ENCODE measurements at places on chromosomes 11 and 22.
A peak's percentile ranks its signal among the peaks of the same experiment; 100 is the strongest.

DNA sequence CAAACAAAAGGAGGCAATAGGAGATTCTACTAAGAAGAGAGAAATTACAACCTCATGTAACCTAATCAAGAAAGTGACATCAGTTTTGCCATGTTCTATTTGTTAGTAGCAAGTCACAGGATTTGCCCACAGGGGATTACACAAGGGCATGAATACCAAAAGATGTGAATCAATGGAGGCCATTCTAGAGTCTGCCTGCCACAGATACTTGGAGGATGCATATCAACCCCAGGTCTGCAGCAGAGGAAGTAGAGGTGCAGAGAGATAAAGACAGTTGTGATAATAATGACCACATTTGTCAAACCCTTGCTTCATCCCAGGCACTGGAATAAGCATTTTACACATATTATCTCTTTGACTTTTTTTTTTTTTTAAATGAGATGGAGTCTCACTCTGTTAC lies 2.4 kb upstream of the ASCC2 start:
- no peak for DNase-seq

GRCh38 chr22:30871391-30872284 lies 96.9 kb downstream of the MORC2 start:
- no peak for DNase-seq

DNA sequence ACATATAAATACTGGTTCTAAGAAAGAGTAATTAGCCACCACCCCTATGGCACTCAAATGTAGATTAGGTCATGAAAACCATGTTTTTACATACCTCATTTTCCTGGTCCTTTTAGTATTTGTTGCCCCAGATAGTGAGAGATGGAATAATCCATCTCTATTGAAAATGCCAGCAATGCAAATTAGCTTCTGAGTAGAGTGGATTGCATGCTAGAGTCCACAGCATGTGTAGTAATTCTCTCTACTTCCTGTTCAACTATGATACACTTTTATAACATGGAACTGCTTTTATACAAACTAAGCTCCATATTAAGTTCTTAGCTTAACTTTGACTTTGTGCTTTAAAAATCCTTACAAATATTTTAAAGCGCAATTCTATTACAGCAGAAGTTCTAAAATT lies 73.2 kb downstream of the TRPC6 start:
- DNase-seq: no peak

GRCh38 chr22:22201930-22202343 lies 42.6 kb upstream of the VPREB1 start:
- DNase-seq: no peak

DNA sequence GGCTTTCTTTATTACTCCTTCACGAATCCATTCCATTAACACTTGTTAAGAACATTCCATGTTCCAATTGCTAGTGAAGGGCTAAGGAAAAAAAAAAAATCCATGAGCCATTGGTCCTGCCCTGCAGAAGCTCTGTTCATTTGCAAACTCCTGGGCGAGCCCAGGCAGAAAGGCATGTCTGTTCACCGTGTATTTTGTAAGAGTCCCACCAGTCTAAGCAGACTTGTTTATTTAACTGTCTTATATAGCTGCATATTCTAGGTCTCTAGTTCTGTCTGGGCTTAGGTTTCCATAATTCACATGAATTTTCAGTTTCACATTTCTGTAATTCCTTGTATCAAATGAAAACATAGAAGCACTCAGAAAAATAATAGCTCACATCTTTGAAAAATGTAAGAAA lies 97.4 kb upstream of the POU2AF2 start:
- DNase-seq: no peak

DNA sequence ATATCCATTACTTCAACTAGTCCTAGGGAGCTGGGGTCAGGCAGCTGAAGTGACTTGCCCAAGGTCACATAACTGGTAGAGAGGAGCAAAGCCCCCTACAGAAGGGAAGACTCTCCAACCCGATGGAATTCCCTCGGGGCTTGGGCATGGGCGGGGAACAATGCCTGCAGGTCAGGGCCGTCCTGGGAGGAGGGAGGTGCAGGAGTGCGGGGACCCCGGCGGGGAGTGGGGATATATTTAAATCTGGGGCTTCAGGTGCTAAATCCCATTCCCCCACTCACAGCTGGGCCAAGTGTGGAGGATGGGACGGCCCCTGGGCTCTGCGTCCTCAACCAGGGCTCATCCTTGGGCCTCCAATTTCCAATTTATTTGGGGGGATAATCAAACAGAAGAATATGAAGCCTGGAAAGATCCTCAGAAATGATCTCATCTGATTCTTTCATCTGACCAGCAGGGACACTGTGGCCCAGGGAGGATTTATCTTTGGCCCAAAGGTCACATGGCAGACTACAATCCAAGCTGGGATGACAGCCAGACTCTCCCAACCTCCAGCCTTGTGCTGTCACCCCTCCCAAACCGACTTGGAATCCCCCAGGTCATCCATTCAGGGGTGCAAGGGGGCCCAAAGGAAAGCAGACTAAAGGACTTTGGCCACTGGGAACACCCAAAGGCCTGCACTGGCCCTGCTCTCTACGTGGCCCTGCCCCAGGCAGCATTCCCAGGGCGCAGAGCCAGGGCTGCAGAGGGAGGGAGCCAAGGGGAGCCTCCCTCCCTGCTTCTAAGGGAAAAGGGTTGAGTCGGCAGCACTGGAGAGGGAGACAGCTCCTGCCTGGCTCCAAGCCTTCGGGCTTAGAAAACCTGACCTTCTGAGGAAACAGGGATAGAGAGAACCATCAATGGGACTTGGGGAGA lies 8.7 kb upstream of the C1QTNF6 start:
- DNase-seq: no peak

GRCh38 chr11:12281571-12282478 lies 95.5 kb upstream of the PARVA start:
- DNase-seq: peak; percentile 57

DNA sequence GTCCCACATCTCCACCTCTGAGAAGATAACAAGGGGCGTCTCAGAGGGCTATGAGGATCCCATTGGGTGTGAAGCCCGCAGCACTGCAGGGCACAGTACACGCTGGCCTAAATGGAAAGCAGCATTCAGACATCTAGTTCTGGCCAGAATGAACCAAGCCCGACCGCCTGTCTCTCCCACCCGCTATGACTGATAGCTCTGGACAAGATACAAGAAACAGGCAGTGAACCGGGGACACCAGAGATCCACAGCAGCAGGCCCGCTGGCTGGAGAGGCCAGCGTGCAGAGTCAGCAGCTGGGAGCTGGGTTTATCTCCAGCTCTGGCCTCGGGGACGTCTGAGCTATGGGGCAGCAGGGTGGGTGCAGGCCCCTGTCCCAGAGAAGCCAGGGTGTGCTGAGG lies 9.6 kb downstream of the CERK start:
- no peak for DNase-seq

GRCh38 chr11:130388607-130389205 lies 39.7 kb downstream of the ADAMTS8 start:
- no peak for DNase-seq

GRCh38 chr11:41201156-41201555 lies 258.3 kb downstream of the LRRC4C start:
- peak; percentile 3 for DNase-seq

DNA sequence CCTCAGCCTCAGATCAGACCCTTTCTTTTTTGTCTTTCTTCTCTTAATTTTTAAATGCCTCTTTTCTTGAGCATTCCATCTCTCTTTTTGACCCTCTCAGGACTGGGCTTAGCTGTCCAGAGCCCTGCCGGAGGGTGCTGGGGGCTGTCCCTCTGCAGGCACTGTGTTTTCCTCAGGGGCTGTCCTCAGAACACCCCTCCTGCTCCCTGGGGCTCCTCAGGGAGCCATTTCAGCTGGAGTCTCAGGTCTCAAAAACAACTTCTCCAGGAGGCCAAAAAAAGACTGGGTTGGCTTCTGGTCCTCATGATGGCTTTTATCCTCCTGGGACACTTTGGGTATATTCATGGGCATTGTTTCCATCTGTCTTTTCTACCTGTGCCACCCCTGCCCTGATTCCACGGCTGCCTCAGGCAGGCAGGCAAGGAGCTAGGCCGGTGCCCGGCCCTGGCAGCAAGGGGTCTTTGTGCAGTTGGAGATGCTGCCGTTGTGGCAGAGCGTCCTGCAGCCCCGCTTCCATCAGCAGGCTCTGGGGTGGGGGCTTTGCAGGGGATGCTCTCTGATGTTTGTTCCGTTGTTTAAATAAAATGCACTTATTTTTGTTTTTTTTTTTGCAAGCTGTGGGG lies 85.1 kb downstream of the CEP164 start:
- DNase-seq: no peak

DNA sequence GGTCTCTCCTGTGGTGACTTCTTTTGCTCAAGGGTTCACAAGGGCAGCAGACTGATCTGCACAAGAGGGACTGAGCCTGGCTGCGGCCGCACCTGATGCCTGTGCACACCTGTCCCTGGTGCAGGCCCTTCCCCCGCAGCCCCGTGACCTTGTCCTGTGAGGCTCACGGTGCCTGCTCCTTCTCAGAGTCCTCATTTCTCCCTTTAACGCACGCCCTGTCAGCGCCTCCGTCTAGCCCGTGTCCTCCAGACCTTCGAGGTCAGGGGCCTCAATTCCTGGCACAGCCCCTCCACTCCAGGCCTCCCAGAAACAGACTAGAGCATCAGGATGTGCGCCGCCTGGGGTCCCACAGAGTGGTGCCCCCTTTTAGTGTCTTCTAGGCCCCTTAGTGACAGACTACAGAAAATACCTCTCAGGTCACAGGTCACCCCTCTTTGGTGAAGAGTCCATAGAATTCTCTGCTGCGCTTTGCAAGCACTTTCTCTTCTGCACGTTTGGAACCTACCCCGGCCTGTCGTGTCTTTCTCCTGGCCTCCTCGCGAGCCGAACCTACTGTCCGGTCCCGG lies 1.0 kb upstream of the DRD4 start:
- DNase-seq: no peak

- DNase-seq: no peak
These were observed 4.7 kb upstream of the ARHGAP42 start for GRCh38 chr11:100682247-100682969.

GRCh38 chr11:83070731-83071566 lies 748 bp downstream of the RAB30 start:
- no peak for DNase-seq

DNA sequence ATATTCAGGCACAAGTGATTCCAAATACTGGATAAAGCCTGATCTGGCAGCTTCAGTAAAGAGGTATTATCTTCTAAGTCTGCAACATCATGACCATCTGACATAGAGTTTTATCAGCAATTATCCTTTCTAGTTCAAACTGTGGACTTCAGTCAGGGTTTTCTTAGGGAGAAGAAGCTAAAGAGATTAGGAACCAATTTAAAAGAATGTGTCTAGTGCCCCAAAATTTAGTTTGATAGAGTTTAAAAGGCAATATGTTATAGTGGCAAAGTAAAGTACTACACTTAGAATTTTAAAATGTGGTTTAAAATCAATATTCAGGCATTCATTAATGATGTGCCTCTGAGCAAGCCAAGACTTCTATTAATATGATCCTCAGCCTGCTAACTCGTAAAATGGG lies 5.4 kb downstream of the PAK1 start:
- no peak for DNase-seq

DNA sequence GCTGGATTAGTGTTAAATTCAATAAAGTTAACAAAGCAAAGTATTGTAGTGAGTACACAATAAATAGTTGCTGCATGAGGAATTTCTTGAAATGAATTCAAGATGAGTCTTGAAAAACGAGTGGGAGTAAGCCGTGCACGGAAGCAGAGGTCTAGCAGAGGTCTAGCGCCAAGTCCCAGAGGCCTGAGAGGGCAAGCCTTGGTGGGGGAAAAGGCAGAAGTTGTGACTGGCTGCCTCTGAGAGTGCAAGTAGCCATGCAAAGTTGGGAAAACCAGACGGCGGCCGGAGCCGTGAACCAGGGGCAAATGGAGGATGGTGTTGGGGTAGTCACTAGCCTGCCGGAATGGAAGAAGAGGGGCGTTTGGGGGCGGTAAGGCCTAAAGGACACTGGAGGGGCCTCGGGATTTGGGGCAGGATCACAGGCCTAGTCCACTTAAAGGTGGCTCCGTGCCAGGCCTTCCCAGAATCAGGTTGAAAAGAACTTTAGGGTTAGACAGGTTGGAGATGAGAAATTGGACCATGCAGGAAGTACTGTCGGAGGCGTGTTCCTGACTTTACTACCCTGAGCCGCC lies 379 bp upstream of the SLC3A2 start:
- peak; percentile 43 for DNase-seq

DNA sequence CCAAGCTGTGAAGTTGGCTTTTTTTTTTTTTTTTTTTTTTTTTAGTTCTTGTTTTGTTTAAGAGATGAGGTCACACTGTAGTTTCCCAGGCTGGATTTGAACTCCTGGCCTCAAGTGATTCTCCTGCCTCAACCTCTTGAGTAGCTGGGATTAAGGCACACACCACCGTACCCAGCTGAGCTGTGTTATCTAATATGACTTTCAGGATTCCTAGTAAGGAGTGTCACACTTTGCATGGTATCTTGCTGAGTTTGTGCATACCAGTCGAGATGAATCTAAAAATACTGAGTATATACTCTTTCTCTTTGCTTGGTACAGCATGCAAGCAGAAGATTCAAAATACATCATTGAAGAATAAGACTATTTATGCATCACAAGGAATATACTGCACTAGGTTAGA lies 58.6 kb downstream of the SIK2 start:
- no peak for DNase-seq

GRCh38 chr11:45885274-45885920 lies at the start of gene MAPK8IP1:
Gene MAPK8IP1 (plus strand): TSS chr11:45885651. CDS start chr11:45885821, 170 bp downstream.
- peak; percentile 50 for DNase-seq

DNA sequence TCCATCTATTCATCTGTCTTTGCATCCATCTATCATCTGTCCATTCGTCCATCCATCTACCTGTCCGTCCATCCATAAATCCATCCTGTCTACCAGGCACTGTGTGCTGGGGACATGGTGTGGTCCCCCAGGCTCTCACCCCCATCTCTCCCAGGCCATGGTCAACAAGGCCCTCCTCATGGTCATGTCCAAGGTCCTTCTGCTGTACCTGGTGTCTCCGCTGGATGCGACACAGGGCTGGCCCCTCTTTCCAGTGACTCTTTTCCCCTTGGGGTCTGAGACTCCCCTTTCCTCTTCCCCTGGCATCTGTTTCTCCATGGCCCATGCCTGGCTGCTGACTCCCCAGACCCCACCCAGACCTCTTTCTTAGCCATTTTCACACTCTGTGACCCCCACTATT lies 4.5 kb downstream of the IGLL1 start:
- DNase-seq: no peak

DNA sequence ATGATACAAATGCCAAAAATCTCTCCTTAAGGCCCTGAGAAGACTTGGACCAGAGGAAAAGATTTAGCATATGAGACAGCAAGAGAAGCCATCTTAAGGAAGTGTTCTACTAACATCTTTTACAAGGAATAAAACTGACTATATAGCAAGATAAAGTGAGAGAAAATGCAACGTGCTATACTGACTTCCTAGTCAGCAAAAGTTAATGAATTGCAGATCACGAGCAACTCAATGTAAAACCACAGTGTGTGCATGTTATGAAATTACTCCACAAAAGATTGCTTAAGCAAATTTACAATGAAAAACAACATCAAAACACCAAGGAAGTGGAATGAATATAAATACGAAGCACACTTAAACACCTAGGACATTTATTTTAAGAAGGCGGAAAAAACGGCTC lies 187.5 kb downstream of the CADM1 start:
- no peak for DNase-seq

Data from stimulated activated CD4-positive, alpha-beta T cell treated with anti-CD3 and anti-CD28 coated beads, Interleukin-4, amount 100 ng/mL, for 48 hours (primary cell).